ENCODE measurements at places on chromosomes 6 and 20. TPM values are rescaled to one million over a fixed set of nuclear protein-coding genes. Genes with fewer than 3 reads are reported as not detected.

DNA sequence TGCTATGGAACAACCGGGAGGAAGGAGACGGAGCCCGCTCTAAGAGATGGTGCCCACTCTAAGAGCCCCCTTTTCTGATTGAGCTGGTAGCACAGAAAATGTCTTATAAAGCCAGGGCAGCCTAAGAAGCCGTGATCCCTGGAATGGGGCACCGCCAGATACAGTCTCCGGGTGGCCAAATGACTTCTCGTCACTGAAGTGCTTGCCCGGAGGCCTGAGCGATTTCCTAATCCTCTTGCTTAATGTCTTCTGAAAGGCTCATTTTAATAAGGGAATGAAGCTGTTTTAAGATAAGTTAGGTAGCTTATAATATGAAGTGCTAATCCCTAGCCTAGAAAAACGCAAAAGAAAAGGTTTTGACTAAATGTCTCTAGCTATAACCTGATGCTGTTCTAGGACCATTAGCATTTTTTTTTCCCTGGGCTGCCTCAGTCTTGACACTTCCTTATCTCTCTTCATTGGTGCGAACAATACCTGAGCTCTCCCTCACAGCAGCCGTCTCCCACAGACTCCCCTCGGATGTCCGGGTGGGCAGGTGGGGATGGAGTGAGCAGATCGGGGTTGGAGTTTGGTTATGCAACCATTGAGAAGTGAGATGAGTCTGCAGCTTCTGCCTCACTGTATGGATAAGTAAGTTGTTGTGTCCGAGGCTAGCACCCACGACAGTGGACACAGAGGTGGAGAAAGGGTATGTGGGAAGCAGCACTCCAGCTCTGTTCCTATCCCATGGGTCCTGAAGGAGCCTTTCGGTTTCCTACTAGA is 559.4 kb upstream of the AGPAT4 start:
- DNase-seq = no peak

- no peak for DNase-seq
These were observed 165.9 kb downstream of the SASH1 start for GRCh38 chr6:148508401-148509041.

- DNase-seq = no peak
These were observed 251.9 kb upstream of the RNF24 start for GRCh38 chr20:4267242-4267641.

DNA sequence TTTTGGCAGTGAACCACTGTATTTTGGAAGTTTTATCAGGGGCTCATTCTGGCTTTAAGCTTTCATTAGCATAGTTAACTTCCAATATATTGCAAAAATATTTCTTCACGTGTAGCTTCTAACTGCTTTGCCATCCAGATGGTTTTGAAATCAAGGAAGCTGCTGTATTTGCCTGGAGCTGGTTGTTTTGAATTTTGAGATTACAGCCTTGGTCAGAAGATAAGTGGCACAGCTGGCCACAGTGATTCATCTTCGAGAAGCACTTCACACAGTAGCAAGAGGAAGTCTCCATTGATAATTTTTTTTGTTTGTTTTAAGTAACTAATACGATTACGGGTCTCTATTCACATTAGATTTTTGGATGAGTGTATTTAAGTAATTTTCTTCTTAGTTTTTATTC is 3.8 kb downstream of the APCDD1L start:
- DNase-seq = no peak

GRCh38 chr20:41308290-41308711 is 9.2 kb downstream of the ZHX3 start:
- no peak for DNase-seq

- no peak for DNase-seq
These were observed 85.8 kb downstream of the ZFP64 start for GRCh38 chr20:52105442-52106422.

DNA sequence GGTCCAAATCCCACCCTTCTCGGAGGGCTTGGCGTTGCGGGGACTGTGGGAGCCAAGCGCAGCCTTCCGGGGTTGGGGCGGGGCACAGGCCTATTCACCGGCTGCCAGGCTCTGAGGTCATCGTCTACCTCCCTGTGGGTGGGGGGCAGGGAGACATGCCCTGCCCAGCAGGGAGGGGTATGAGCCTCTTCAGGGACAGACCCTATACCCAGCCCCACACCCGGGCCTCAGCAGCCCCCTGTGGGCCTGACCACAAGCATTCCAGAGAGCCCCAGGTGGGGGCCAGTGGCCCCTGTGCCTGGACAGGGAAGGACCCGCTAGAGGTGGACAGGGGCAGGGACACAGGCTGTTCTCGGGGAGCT is 11.6 kb downstream of the LAMA5 start:
- DNase-seq = no peak

- DNase-seq = no peak
These were observed 3.1 kb downstream of the FAM210B start for GRCh38 chr20:56361900-56362299.

- DNase-seq = no peak
These were observed 853 bp downstream of the WFDC8 start for GRCh38 chr20:45578231-45578630.

DNA sequence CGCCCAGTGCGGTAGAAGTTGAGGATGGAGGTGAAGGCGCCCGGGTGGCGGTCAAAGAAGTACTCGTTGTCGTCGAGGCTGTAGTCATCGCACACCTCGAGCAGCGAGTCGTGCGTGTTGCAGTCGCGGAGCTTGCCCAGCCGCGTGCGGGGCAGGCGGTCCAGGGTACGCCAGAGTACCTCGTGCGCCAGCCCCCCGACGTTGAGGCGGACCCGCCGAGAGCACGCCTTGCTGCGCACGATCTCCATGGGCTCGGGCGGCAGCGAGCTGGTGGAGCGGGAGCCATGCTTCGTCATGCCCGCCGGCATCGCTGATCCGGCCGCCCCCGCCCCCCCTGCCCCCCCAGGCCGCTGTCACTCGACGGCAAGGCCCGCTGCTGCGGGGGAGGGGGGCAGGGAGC is 295 bp downstream of the KCNB1 start:
- no peak for DNase-seq

Gene LAMA2
- total RNA-seq = not detected

Gene GJA10
- not detected for total RNA-seq

Gene TRIM38
- total RNA-seq = 28.5 TPM

Gene MBOAT1
- 3.0 TPM for total RNA-seq

Gene SEL1L2
- total RNA-seq = not detected

Gene TMEM14C
- 33.7 TPM for total RNA-seq

Gene FOXQ1
- not detected for total RNA-seq
